ENCODE measurements at places on chromosomes 7 and 10. TPM values are rescaled to one million over a fixed set of nuclear protein-coding genes. Genes with fewer than 3 reads are reported as not detected.

The BBS9 gene
- 2.6 TPM for polyA plus RNA-seq

The MRM2 gene
- 19.7 TPM for polyA plus RNA-seq

The MCM10 gene
- 2.6 TPM for polyA plus RNA-seq

The PCDH15 gene
- not detected for polyA plus RNA-seq

The SPDYE9 gene
- not detected for polyA plus RNA-seq

The POLL gene
- polyA plus RNA-seq = 24.0 TPM

The DENND2A gene
- 1.5 TPM for polyA plus RNA-seq

The OR2AE1 gene
- polyA plus RNA-seq = not detected

The UCMA gene
- polyA plus RNA-seq = not detected

The ZNF107 gene
- 2.5 TPM for polyA plus RNA-seq

The ENO4 gene
- polyA plus RNA-seq = 0.04 TPM

The GALNT17 gene
- polyA plus RNA-seq = 6.1 TPM

The NPTX2 gene
- 1.6 TPM for polyA plus RNA-seq

The CUBN gene
- polyA plus RNA-seq = 0.22 TPM

The OR9A2 gene
- polyA plus RNA-seq = not detected

The KEL gene
- 0.61 TPM for polyA plus RNA-seq

The FKBP9 gene
- 22.6 TPM for polyA plus RNA-seq

The NANOS1 gene
- 1.3 TPM for polyA plus RNA-seq

The ECHDC3 gene
- 23.7 TPM for polyA plus RNA-seq

The CPA2 gene
- polyA plus RNA-seq = 0.14 TPM

The TMEM229A gene
- polyA plus RNA-seq = not detected

The LHFPL3 gene
- polyA plus RNA-seq = not detected

The SORCS1 gene
- 0.10 TPM for polyA plus RNA-seq

The SUFU gene
- polyA plus RNA-seq = 2.9 TPM

The CLRN3 gene
- polyA plus RNA-seq = not detected

The ZNF467 gene
- polyA plus RNA-seq = 2.9 TPM

The MOGAT3 gene
- polyA plus RNA-seq = not detected

The LMOD2 gene
- 0.02 TPM for polyA plus RNA-seq

The SUGCT gene
- 1.7 TPM for polyA plus RNA-seq

The MYL7 gene
- polyA plus RNA-seq = 0.12 TPM

The EDRF1 gene
- polyA plus RNA-seq = 14.6 TPM

The PNLIPRP1 gene
- polyA plus RNA-seq = 0.29 TPM

The SEMA4G gene
- polyA plus RNA-seq = 1.9 TPM

The SFR1 gene
- 3.8 TPM for polyA plus RNA-seq

The KLHDC10 gene
- polyA plus RNA-seq = 7.3 TPM

The ANXA8 gene
- 250 TPM for polyA plus RNA-seq

The KLHL7 gene
- polyA plus RNA-seq = 13.4 TPM

The NHLRC2 gene
- 3.2 TPM for polyA plus RNA-seq

The KCNH2 gene
- 0.88 TPM for polyA plus RNA-seq

The GSTO2 gene
- polyA plus RNA-seq = 20.3 TPM

The MYH16 gene
- polyA plus RNA-seq = not detected

The PNLIPRP2 gene
- polyA plus RNA-seq = 0.05 TPM

The ADRA2A gene
- polyA plus RNA-seq = 0.08 TPM

The LIPJ gene
- polyA plus RNA-seq = not detected

The RBP3 gene
- polyA plus RNA-seq = not detected

The POU6F2 gene
- 0.12 TPM for polyA plus RNA-seq

The TRIM50 gene
- not detected for polyA plus RNA-seq

The PAX4 gene
- polyA plus RNA-seq = not detected

The HMX2 gene
- 0.08 TPM for polyA plus RNA-seq

The MEIG1 gene
- not detected for polyA plus RNA-seq

The NPFFR1 gene
- polyA plus RNA-seq = 0.01 TPM

The TMEM236 gene
- 0.01 TPM for polyA plus RNA-seq

Measured in esophagus (tissue), 2 donors.